Pulmonary artery endothelial cell (primary cell): ENCODE measurements at places on chromosomes 2 and 18. TPM values are rescaled to one million over a fixed set of nuclear protein-coding genes. Genes with fewer than 3 reads are reported as not detected.

The TCF23 gene
- not detected in 2 replicates for total RNA-seq

The GALNT3 gene
- 0.11 and 0.13 TPM in 2 replicates for total RNA-seq

- no peak for DNase-seq
Measured at GRCh38 chr18:44841221-44841620, 160.5 kb downstream of the SETBP1 start.

GRCh38 chr2:82837588-82838304 lies 1621.3 kb downstream of the SUCLG1 start:
- DNase-seq: no peak

DNA sequence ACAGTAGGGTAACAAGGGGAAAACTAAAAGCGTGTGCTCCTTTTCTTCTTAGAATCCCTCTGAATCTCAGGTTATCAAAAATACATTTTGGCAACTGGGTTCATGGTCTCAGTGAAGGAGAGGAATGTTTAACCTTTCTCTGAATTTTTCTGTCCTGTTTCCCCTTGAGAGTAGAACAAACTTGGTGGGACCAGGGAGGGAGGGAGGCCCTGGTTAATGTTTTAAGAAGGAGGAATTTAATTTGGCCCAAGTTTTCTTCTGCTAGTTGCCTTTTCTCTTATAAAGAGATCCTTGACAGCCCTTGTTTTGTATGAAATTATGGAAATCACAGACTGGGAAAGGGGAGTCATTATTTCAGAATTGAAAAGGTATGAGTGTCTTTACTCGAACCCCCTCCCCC lies 12.2 kb upstream of the POU3F3 start:
- DNase-seq: no peak
